ENCODE measurements at places on chromosomes 16 and 17.

- no peak for DNase-seq
Measured at GRCh38 chr17:55351226-55351625, 70.4 kb downstream of the MMD start.

GRCh38 chr17:69042308-69042707, 18.4 kb downstream of the ABCA9 start:
- DNase-seq, result no peak

DNA sequence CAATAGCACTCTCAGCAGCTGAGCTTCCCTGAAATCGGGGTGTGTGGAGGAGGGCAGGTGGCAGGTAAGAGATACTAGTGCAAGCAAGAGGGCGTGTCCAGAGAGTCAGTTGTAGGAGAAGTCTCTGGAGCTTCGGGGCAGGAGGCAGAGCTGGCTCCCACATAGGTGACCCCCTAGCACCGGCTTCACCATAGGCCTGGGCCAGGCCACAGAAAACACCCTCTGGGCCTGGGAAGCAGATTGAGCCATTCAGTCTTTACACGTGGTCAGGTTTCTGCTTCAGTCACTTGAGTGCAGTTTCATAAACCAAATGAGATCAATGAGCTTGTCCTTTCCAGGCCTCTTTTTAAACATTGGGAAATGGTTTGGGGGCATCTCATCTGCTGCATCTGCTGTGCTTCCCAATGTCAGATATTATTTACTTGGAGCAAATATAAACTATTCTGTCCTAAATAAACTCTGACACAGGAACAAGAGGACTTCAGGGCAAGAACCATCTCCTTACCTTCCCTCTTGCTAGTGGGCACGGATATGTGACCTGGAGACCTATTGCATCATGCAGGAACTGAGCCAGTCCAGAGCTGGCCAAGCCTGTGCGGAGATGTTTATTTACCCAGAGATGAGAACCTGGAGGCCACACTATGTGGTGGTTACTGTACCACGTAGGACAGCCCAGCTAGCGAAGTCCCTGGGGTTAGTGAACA, 16.1 kb downstream of the CCR7 start:
- DNase-seq, result peak; percentile 30

GRCh38 chr17:78933959-78934568, 8.9 kb upstream of the TIMP2 start:
- DNase-seq, result no peak

DNA sequence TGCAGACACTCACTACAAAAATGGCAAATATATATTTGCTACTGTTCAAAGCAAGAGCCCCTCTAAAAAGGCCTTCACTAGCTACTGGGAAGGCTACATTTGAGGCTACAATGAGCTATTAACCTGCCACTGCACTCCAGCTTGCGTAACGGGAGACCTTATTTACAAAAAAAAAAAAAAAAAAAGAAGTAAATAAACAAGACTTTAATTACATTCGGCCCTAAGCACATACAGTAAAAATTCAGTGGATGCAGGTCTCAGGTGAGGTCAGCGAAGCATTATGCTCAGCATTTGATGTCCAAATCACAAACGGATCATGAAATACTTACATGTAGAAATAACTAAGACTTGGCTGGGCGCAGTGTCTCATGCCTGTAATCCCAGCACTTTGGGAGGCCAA, 26.7 kb upstream of the LCMT1 start:
- no peak for DNase-seq

GRCh38 chr16:87006789-87007745, 310.1 kb downstream of the C16orf95 start:
- no peak for DNase-seq

- no peak for DNase-seq
Measured at GRCh38 chr16:55592306-55592705, 25.8 kb downstream of the CAPNS2 start.

DNA sequence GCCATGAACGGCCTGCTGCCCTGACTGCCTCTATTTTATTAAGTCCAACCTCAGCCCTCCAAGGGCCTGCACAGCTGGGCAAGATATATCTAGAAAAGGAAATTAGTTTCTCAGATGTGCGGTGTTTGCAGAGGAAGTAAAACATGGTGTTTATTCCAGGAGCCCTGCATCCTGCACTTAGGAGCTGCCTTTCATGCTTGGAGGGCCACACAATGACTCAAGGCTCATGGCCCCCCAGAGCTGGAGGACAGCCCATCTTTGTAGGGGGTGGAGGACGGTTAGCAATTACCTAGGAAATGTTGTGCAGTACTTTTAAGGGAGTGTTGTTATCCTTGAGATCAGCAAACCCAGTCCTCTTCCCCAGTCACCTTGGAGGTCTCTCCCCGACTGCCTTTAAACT, 80.5 kb downstream of the COPRS start:
- no peak for DNase-seq

DNA sequence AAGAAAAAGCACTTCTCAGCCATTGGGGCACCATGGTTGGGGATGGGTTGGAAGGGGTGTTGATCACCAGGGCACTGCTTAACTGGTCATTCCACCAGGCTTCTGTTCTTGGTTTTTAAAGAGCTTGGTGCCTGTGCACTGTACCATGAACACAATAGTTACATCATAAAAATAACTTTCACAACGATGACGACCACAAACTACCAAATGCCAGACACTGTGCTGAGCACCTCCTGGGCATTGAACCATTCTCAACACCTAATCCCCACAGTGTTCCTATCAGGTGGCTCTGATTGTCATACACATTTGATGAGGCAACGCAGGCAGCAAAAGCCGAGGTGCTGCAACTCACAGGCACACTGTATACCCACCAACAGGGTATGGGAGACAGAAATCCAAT, 208.0 kb downstream of the FOXL1 start:
- DNase-seq, result no peak

DNA sequence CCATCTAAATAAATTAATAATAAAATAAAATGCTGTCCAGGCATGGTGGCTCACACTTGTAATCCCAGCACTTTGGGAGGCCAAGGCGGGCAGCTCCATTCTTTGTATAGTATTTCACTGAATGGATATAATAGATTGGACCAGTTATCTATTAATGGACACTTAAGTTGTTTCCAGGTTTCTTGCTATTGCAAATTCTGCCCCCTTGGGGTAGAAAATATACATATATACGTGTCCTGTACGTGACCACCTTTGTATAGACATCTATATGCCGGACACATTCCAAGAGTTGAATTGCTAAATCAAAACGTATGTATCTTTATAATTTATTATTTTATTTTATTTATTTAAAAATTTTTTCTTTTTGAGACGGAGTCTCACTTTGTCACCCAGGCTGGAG, 3.9 kb upstream of the EXOC7 start:
- no peak for DNase-seq

DNA sequence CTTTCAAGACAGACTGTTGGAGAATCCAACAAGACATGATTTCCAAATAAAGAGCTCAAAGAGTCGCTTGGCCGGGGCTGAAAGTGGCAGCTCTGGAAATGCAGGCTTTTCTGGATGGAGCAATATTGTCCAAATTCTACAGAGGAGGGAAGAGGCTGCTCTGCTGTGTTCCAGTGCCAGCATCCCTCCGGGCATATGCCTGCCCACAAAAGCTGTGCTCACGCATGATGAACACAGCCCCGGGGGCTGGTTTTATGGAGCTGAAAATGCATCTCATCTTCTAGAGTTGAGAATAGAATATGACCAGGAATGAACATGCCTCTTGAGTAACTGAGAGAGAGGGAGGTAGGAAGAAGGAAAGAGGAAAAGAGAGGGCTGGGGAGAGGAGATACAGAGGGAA, 74.7 kb upstream of the TOX3 start:
- no peak for DNase-seq

DNA sequence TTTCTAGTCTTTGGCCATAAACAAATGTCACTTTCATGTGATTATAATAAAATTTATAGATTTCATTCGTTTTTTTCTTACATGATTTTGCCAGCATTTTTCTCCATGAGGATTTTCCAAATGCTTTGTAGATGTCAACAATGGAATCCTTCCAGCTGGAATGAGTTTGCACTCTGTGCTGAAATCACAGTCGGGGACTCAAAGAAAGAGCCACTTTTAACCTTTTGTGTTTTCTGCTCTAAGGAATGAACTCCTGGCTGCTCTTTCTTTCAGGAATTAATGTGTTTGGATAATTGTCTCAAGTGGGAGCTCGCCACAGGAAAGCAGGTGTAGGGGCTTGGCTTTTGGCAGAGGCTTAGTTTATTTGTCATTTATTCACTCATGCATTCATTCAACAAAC, 372.3 kb upstream of the SALL1 start:
- no peak for DNase-seq

GRCh38 chr17:49624896-49625295, 49.2 kb downstream of the NXPH3 start:
- no peak for DNase-seq

- DNase-seq, result no peak
Measured at GRCh38 chr16:26863931-26864330, 202.8 kb upstream of the C16orf82 start.

DNA sequence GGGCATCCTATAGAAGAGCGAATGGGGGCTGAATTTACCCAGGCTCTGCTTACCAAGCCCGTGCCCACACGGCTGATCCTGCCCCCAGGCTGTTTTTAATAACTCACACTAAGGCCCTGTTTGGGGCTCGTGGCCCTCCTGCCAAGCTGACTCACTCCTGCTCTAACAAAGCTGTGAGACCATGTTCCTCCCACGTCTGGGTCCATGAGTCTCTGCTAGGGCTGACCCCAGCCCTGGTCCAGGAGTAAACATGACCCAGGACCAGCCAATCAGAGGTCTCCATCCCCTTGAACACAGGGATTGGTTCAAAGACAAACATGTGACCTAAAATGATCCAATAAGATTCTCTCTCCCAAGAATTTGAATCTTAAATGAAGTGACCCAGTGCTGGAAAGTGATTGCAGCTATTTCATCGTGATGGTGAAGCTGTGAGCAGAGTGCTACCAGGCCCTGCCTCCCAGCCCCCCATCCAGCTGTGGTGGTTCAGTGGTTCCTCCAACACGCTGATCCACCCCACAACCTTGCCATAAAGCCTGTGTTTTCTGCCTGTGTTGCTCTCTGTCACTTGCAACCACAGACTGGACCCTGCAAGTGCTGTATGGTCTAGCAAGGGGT, 57.2 kb downstream of the C16orf82 start:
- no peak for DNase-seq

GRCh38 chr16:3718019-3718391, 681 bp upstream of the TRAP1 start:
- no peak for DNase-seq

Measured in D341Med (cell line).